GDM1 (cell line): ENCODE measurements at places on chromosomes 12 and 14.

DNA sequence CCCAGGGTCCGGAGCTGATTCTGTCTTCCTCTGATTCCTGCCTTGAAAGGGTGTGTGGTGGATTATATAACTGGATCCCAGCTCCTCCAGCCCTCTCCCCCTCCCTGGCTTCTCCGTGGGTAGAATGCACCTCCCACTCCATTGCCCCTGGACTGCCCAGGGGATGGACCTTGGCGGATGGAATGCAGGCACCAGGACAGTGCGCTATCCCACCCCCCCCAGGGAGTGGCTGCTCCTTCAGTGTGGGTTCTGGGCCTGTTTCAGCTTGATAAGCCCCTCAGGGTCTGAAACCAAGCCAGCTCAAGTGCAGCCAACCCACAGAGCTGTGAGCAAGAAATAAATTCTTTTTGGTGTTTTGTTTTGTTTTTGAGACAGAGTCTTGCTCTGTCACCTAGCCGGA lies 112.4 kb upstream of the TMEM132D start:
- DNase-seq = no peak

DNA sequence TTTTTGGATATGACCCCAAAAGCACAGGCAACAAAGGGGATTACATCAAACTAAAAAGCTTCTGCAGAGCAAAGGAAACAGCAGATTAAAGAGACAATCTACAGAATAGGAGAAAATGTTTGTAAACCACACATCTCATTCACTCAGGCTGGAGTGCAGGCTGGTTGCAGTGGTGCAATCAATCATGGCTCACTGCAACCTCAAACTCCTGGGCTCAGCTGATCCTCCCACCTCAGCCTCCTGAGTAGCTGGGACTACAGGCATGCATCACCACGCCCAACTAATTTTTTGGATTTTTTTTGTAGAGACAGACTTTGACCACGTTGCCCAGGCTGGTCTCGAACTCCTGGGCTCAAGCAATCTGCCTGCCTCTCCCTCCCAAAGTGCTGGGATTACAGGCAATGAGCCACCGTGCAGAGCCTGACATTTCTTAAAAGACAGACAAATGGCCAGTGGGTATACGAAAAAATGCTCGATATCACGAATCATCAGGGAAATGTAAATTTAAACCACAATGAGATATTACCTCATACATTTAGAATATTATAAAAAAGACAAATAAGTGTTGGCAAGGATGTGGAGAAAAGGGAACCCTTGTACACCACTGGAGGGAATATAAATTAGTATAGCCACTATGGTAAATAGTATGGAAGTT lies 9.8 kb downstream of the NCKAP5L start:
- DNase-seq = no peak

GRCh38 chr14:38089123-38089522 lies 118.6 kb upstream of the SSTR1 start:
- DNase-seq = no peak

- DNase-seq = peak; percentile 63
Observed at GRCh38 chr12:7047306-7047705, 13.2 kb upstream of the C1S start.

DNA sequence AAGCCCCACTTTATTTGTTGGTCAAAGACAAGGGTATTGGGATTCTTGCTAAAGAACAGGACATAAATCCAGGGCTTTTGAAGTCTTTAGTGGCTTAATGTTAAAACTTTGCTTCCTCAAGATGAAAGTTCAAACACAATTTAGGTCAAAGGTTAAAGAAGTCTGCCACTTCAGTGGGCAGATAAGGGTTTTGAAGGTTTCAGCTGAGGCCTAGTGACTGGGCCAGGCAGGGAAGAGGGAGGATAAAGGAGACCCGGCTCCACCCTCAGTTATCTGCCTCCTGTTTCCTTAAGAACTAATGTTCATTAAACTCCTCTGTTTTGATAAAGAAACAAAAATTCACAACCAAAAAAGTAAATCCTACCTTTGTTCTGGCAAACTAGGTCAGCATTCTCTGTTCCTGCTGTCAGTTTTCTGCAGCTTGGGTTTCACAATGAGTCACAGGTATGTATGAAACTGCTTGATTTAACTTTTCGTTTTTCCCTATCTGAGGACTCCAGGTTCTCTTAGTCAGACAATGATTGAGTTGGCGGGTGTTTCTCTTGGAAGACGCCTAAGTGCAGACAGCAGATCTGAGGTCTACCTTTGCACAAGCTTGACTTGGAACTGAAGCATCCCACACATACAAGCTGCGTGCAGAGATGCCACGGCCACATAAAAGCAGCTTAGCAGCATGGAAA lies 208.3 kb downstream of the EXOC5 start:
- DNase-seq = no peak

DNA sequence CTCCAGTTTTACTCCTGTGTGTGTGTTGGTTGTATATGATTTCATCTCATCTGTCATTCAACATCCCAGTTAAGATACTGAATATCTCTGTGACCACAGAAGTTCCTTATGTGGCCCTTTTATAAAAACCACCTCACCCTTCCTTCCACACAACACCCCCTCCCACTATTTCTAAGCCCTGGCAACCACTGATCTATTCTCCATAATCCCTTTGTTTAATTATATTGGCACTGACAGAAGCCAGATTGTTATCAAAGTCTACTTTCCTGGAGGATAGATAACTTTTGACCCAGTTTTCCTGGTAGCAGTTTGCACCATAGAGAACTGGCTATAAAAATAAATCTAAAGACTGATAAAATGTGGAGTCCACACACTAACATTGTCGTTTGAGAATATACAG lies 902.8 kb downstream of the SLC16A7 start:
- DNase-seq = no peak

- DNase-seq = no peak
Observed at GRCh38 chr14:88439088-88439487, 53.6 kb downstream of the SPATA7 start.

GRCh38 chr14:61048640-61049039 lies 67.6 kb downstream of the SLC38A6 start:
- DNase-seq = no peak

GRCh38 chr12:52232203-52232673 lies 805 bp upstream of the KRT7 start:
- no peak for DNase-seq

GRCh38 chr14:95832012-95832411 lies 44.6 kb upstream of the TUNAR start:
- no peak for DNase-seq

GRCh38 chr12:105995961-105996431 lies 142.8 kb downstream of the NUAK1 start:
- no peak for DNase-seq

- no peak for DNase-seq
Observed at GRCh38 chr12:39931857-39932256, 174.0 kb downstream of the SLC2A13 start.

GRCh38 chr12:92185052-92185451 lies 39.4 kb upstream of the BTG1 start:
- peak; percentile 62 for DNase-seq

- no peak for DNase-seq
Observed at GRCh38 chr12:34393086-34393820, 371.0 kb downstream of the ALG10 start.

DNA sequence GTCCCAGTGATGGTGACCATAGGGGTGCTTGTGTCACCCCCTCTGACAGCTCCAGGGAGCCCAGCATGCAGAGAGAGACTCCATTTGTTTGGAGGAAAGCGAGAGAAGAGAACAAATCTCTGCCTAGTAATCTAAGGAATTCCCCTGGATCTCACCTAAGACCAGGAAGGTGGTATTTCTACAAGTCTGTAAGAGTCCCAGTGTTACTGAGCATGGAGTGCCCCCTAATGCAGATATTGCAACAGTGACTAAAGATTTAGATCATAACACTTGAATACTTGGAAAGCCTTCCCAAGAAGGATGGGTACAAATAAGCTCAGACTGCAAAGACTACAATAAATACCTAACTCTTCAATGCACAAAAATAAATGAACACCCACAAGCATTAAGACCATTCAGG lies 360.4 kb upstream of the GARIN6 start:
- DNase-seq = no peak

GRCh38 chr12:51866324-51866723 lies 17.8 kb upstream of the FIGNL2 start:
- no peak for DNase-seq

GRCh38 chr14:61362072-61362750 lies 40.8 kb downstream of the PRKCH start:
- no peak for DNase-seq

DNA sequence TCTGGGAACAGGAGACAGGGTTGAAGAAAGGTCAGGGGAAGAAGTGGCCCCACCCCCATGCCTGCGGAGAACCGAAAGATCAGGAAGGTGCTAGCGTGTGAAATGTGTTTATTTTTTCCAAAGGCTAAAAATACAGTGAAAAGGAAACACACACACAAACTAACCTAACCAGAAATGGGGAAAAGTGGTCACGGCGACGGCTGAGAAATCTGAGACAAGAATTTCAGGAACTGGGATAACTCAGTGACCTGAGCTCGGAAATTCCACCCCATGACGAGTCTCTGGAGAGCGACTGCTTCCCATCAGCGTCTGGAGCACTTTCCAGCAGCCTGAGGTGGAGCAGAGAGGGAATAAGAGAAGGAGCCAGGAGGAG lies 16.6 kb upstream of the RND1 start:
- DNase-seq = no peak

- DNase-seq = no peak
Observed at GRCh38 chr12:120229071-120229486, 28.2 kb upstream of the RPLP0 start.

DNA sequence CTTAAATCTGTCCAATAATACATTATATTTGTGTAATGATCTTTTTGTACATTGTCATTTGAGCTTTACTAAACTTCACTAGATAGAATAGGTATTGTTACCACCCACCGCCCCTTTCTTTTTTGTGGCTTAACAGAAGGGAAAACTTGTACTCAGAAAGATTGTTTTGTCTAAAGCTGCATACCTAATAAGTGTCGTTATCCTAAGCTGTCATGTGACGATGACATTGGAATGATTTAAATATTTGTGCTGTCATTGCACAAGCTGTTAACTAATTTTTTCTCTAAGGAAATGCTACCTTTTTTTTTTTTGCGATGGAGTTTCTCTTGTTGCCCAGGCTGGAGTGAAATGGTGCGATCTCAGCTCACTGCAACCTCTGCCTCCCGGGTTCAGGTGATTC lies 3.6 kb downstream of the DIP2B start:
- DNase-seq = no peak

DNA sequence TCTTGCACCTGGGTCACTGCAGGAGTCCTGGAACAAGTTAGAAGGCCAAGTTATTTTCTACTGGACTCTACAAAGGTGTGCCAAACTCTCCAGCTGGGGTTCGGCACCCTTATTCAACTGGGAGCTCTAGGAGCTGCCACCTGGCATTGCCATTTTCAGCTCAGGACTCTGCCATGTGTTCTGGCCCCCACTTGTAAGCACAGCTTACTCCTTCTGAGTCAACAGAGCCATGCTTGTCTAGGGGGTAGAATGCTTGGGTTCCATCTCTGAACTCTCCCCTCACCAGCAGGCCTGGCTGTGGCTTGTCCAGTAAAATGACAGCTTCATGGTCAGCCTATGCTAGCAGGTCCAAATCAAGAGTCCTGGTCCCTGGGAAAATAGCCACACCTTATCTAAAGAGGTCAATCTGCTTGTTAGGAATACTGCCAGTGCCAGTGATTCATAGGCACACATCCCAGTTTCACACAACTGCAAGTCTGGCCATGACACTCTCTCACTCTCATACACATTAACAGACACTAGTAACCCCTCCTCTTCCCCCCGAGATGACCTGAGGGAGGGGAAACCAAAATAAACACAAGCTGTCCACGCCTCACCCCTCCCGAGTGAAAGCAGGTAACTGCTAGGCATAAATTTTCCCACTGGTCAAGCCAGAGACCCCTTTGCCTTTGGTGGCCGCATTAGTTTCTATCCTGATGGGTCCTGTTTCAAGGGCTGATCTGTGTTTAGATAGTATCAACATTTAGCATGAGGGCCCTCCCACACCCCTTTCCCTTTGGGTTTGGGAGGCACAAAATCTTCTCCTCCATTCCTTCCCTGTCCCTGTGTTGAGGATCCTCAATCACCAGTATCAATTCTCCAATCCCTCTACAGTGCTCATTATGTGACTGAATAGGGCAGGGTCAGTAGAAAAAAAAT lies 182.3 kb upstream of the GZMB start:
- DNase-seq = no peak

DNA sequence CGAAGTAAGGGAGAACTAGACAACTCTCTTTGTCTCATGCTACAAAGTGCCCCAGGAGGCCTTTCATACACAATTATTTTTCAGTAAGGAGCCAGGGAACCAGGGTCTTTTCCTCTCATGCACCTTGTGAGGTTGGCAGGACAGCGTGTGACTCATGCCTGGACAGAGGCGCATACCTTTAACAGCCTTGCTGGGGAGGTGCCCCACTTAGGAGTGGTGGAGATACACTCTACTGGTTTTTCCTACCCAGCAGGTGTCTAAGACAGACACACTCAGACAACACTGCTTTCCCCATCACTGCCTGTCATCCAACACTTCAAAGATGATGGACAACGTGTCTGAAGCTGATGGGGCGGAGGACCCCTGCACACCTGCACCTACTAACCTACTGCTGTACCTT lies 49.1 kb downstream of the B4GALNT3 start:
- no peak for DNase-seq

GRCh38 chr12:57575771-57576612 lies 15.0 kb upstream of the PIP4K2C start:
- no peak for DNase-seq

DNA sequence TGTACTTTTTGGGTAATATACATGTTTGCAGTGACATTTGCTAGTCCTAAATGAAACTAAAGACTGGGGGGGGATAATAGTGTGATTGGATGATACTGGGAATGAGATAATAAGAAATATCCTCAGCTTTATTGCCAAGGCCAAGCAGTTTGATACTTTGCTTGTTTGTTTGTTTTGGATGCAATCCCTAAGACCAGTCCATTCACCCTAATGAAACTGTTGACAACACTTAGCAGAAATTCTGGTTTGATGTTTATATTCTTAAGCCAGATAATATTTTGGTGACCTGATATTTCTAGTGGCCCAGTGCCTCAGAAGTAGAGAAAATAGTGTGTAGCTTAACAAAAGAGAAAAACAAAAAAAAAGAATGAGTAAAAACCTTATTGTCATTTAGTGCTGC lies 1.8 kb downstream of the PHC1 start:
- no peak for DNase-seq

GRCh38 chr14:95303552-95303951 lies 16.2 kb downstream of the CLMN start:
- DNase-seq = no peak

DNA sequence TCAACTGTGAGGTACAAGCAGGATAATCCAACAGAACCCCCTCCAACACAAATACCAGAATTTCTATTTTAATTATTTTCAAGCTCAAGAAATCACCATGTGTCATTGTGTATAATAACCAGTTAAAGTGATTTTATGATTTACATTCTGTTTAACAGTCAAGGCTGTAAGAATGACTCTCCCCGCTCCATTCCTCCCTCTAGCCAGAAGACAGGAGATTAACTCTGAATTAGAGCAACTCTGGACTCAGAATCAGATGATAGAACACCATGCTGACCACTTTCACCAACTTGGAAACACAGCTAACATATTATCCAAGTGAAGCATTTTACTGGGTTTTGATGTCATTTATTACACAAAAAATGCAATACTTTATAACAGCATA lies 71.9 kb downstream of the ATP2B1 start:
- no peak for DNase-seq

- no peak for DNase-seq
Observed at GRCh38 chr12:101877806-101878242, 444 bp downstream of the DRAM1 start.
